ENCODE measurements at places on chromosomes 11 and 22.

DNA sequence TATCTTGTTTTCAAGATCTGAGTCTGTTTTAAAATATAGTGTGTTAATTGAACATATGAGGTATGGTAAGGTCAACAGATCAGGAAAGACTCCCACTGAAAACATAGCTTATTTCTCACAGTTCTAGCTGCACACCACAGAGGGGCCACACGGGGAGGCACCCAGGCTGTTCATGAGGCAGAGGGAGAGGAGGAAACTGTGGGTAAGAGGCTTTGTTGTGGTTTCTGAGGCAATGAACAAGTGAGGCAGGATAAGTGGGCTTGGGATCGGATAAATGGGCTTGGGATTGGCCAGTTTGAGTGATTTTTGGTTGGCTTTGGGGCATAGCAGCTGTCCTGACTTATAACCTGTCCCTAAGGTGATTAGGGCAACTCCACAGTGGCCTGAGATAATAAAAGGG is 242.1 kb downstream of the LUZP2 start:
- no peak for DNase-seq

- DNase-seq = no peak
Measured at GRCh38 chr11:11035331-11035730, 177.5 kb upstream of the ZBED5 start.

GRCh38 chr11:129814244-129815014 is 1.2 kb upstream of the TMEM45B start:
- DNase-seq = no peak

DNA sequence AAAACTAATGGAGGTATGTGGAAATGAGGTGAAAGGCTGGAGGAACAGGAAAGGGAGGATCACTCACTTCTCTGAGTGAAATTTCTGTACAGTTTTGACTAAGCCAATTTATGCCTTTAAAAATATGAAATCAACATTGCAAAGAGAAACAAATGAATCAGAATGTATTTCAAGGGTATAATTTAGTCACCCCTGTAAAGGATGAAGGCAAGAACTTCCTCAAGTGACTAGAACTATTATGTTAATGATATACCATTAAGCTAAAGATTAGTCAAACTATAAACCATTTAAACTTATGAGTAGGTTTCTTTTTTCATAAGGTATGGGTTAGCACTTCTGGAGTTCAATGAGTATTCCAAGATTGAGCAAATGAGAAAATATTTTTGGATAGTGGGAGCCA is 184.5 kb upstream of the CHORDC1 start:
- no peak for DNase-seq

GRCh38 chr11:134604886-134605285 is 192.8 kb upstream of the B3GAT1 start:
- no peak for DNase-seq
